ENCODE measurements at places on chromosomes 3 and 15. TPM values are rescaled to one million over a fixed set of nuclear protein-coding genes. Genes with fewer than 3 reads are reported as not detected.

SETD2 gene
- total RNA-seq = 25.7 TPM

NAALADL2 gene
- 19.0 TPM for total RNA-seq

CCR1 gene
- 0.59 TPM for total RNA-seq

PRR20G gene
- not detected for total RNA-seq

TRIM42 gene
- total RNA-seq = not detected

NMNAT3 gene
- total RNA-seq = 1.1 TPM

CPB1 gene
- 0.37 TPM for total RNA-seq

CFAP91 gene
- 0.73 TPM for total RNA-seq

ANKUB1 gene
- total RNA-seq = not detected

GLDN gene
- 0.37 TPM for total RNA-seq
